ENCODE measurements at places on chromosomes 7 and 10.
A peak's percentile ranks its signal among the peaks of the same experiment; 100 is the strongest.

DNA sequence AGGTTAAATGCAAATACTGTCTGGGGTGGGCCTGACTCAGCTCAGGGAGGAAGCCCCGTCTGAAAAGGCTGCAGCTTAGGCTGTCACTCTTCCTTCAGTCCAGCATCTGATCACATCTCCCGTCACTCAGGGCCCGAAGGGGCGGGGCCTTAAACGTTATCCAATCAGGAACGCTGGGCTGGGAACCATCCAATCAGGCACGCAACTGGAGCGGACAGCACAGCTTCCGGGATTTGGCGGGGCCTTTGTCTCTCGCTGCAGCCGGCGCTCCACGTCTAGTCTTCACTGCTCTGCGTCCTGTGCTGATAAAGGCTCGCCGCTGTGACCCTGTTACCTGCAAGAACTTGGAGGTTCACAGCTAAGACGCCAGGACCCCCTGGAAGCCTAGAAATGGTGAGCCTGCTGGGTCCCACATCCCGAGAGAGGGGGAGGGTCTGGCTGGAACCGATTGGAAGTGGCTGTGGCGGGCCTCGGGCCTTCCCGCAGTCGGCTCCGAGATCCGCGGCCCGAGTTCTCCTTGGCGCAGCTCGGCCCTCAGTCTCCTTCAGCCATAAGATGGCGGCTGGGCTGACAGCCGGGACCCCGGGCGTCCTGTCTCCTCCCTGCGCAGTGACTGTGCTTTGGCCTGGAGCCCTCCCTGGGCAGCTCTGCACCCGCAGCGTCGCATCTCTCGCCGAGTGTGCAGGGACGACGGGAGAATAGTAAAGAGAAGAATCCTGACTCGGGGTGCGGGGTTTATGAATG is at the start of gene ZNF92:
Gene ZNF92, plus strand, starts transcription at position 248 of the 744 bp plus-strand sequence. Its CDS starts 143 bp downstream, at position 391.
- peak; percentile 98 for DNase-seq

- DNase-seq, result no peak
Observed at GRCh38 chr7:83161899-83162401, 734 bp downstream of the PCLO start.

DNA sequence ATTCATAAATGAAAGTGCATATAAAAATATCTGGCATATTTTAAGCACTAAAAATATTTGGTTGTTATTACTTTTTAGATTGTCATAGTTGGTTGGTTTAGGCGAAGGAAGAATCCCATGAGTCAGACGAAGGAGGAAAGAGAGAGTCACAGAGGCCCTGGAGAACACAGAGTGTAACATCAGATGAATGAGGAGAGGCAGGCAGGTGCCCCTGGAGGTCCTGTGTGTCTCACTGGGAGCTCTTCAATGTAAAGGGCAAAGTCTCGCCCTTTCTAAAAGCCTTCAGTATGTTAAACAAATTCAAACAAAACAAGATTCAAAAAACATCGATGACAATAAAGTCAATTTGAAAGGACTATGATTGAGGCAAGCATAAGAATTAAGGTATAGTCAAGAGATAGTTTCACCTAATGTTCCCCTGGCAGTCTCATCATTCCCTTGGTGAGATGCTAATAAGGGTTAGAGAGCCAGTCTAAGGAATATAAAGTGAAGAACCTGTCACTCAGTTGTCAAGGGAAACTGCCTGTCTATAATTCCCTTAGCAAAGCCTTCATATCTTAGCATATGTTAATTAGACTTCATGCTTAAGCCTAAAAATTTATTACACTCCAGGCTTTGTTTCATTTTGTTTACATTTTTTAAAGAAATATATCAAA is 194.3 kb downstream of the TPK1 start:
- DNase-seq, result no peak

DNA sequence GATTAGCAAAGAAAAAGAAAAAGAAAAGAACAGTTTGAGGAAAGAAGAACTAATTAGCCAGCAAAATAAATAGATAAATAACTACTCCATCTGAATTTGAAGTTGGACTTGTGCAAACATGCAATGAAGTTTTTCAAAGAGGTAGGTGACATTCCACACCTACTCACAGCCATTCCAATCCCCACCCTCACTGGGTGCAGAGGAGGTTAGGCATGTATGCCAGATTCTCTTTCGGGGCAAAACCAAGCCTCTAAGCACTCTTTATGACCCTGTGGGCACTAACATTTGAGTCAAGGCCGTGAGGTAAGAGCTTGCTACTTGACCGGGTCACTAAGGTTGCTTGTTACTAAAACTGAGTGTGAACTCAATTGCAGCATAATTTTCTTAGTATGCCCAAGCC is 108.4 kb upstream of the SEMA3A start:
- no peak for DNase-seq

GRCh38 chr10:75234683-75235374 is 928 bp downstream of the COMTD1 start:
- DNase-seq, result no peak

DNA sequence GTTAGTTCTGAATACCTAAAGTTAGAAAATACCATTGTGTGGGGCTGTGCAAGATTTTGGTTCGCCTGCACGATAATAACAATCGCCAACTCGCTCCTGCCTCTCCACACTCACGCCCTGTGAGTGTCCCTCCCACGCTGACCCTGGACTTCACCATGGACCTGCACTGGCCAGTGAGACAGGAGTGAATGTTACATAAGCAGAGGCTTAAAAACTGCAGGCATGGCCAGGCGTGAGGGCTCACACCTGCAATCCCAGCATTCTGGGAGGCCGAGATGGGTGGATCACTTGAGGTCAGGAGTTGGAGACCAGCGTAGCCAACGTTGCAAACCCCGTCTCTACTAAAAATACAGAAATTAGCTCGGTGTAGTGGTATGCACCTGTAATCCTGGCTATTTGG is 68.4 kb downstream of the TCERG1L start:
- DNase-seq, result no peak

- no peak for DNase-seq
Observed at GRCh38 chr10:53395449-53395848, 622.9 kb upstream of the MBL2 start.

- DNase-seq, result no peak
Observed at GRCh38 chr7:17131983-17132655, 166.3 kb upstream of the AHR start.

DNA sequence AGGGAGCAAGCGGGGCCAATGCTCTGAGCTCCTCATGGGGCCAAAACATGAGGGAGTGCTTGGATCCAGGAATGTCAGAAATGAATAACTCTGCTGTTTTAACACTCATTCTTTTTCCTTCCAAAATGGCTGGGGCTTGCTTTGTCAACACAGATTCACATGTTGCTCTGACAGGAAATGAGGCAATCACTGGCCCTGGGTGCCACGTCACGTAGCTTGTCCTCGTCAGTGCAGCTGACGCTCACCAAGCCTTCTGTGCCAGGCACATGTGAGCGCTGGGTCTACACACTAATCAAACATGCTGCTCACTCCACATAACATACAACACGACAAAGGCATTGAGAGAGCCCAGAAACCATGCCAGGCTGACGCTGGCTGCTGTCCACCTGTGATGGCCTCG is 198.9 kb downstream of the WDR37 start:
- peak; percentile 7 for DNase-seq

- no peak for DNase-seq
Observed at GRCh38 chr10:51269821-51270220, 195.5 kb downstream of the PRKG1 start.

GRCh38 chr10:118241229-118242137 is 100.6 kb downstream of the FAM204A start:
- DNase-seq, result peak; percentile 76

DNA sequence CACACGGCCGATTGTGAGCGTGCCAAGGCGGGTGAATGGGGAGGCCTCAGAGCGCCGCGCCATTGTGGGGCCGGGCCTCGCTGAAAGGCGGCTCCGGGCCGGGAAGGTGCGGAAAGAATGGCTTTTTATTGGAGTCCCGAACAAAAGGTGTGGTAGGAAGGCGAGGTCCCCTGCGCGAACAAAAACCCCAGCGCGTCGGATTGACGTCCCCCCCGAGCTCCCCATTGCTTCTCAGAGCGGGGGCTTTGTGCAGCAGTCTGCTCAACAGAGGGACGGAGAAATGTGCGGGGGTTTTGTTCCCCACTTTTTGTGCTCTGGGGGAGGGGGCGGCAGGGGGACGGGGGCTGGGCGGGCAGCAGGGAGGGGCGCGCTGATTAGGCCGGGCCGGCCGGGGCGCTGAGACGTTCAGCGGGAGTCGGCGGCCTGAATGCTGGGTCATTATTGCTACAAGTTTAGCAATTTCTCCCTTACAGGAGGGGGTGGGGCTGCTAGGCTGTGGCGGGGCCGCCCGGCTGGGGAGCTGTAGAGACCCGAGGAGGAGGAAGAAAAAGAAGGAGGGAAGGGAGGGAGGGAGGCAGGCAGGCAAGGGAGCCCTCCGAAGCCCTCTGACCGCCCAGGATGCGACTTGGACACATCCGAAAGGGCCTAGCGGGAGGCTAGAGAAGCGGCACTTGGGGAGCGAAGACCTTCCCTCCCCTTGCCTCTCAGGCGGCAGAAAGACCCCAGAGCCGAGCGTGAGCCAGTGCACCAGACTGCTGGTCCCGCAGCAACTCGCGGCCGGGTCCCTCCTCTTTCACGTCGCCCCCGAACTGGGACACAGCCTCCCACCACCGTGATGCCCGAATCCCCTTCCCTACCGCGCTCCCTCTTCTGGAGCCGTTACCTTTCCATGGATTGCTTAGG is 4.6 kb downstream of the NKX2-3 start:
- DNase-seq, result peak; percentile 46

GRCh38 chr10:101613646-101614045 is 25.5 kb downstream of the DPCD start:
- DNase-seq, result no peak

DNA sequence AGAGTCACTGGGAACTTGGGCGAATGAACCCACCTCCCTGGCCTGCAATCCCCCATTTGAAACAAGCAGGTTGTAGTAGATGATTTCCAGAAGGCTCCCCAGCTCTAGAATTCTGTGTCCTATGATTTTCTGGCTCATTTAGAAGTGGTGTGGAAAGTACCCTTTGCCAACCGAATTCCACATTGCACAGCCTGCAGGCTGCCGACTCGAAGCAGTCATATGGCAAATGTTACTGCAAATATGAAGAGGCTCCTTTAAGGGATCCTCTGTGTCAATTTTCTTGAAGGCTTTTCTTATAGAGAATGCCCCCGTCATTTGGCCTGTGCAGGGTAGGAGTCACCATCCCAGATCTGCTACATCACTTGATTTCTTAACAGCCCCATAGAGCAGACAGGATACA is 5.6 kb downstream of the PODXL start:
- DNase-seq, result no peak

DNA sequence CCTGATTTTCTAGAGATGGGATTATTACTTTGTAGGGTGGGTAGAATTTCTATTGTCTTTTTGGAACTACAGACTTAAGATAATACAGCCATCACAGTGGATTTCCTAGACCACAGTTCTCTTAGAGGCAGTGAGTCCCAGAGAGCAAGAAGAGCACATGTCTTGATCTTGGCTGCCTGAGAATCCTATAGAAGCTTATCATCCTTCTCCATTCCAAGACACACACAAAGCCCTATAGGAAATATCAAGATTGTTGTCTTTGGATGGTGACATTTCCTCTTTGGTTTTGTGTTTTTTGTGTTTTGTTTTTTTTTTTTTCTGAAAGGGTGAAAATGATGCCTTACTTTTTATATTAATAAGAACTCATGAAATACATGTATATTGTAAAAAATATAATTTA is 143.1 kb downstream of the AHR start:
- DNase-seq, result no peak

DNA sequence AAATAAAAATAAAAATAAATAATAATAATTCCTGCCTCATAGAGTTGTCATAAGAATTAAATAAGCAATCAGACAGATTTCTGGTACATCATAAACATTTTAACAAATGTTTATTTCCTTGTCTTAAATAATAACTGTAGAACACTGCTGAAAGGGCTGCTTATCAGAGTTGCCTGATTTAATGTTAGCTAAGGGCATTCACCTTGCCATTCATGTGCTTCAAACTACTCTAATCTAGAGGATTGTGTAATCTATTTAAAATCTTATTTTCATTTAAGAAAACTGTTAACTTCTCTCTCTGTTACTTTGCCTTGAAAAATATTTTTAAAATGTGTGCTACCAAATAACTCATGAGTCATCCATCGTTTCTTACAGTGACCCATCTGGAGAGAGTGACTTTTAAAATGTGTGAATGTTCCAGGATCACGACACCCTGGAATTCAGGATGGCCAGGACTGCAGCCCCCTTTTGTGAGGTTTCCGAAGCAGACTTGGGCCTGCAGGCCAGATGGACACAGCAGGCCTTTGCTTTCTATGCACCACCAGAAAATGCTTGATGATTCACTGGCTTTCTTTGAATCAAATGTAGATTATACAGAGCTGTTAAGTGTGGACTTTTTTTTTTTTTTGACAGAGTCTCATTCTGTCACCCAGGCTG is 109.1 kb upstream of the TNS3 start:
- no peak for DNase-seq

GRCh38 chr10:35011771-35012191 is 78.4 kb downstream of the CUL2 start:
- DNase-seq, result peak; percentile 14

DNA sequence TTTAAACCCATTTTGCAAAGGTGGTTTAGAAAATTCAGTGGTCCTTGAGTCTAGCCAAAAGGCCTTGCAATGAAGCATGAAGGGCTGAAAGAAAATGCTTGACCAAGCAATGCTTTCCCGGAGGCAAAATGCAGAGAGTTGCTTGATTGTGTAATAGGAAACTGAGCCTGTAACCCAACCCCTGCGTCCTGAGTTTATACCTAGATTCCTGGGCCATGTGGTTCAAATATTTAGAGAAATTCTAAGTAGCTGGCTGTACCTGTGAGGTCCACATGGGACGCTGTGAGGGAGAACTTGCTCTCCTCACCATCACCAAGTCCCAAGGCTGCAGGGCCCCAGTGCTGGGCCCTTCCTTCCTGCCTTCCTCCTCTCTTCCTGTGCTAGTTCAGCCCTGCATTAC is 45.7 kb downstream of the CXCL12 start:
- DNase-seq, result no peak

DNA sequence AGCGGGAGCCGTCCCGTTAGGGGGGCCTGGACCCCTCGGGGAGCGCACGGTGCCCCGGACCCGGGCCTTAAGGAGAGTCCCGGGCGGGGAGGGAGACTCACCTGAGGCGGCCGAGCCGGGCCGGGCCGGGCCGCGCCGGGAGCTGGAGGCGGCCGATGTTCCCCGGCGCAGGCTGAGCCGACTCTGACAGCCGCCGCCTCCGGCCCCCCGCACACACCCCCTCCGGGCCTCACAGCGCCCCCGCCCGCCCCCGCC is at the start of gene ACHE:
Gene ACHE, minus strand, starts transcription at position 188 of the 255 bp plus-strand sequence. CDS start 1,656 bp downstream, outside the sequence.
- no peak for DNase-seq

DNA sequence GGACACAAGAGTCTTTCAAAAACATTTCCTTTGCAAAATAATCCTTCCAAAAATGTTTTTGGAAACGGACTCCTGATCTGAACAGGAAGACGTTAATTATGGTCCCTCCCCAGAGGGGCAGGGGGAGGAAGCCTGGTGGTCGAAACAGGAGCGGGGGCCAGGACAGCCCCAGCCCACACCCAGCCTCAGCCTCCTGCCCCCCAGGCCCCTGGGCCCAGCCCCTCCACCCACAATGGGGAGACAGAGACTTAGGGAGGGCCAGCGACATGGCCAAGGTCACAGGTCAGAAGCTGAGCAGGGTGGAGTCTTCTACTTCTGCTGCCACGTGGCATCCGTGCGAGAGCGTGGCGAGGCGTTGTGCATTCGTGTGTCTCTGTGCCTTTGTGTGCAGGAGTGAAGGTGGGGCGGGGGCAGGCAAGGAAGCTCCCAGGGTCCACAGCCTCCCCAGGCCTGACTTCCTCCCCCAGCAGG is 14.0 kb upstream of the GRIFIN start:
- no peak for DNase-seq
